ENCODE measurements at places on chromosomes 6 and 20.

GRCh38 chr20:59938696-59939051 lies 1.4 kb downstream of the PPP1R3D start:
- DNase-seq: no peak

- DNase-seq: no peak
Measured at GRCh38 chr6:54044059-54044458, 67.2 kb upstream of the MLIP start.

DNA sequence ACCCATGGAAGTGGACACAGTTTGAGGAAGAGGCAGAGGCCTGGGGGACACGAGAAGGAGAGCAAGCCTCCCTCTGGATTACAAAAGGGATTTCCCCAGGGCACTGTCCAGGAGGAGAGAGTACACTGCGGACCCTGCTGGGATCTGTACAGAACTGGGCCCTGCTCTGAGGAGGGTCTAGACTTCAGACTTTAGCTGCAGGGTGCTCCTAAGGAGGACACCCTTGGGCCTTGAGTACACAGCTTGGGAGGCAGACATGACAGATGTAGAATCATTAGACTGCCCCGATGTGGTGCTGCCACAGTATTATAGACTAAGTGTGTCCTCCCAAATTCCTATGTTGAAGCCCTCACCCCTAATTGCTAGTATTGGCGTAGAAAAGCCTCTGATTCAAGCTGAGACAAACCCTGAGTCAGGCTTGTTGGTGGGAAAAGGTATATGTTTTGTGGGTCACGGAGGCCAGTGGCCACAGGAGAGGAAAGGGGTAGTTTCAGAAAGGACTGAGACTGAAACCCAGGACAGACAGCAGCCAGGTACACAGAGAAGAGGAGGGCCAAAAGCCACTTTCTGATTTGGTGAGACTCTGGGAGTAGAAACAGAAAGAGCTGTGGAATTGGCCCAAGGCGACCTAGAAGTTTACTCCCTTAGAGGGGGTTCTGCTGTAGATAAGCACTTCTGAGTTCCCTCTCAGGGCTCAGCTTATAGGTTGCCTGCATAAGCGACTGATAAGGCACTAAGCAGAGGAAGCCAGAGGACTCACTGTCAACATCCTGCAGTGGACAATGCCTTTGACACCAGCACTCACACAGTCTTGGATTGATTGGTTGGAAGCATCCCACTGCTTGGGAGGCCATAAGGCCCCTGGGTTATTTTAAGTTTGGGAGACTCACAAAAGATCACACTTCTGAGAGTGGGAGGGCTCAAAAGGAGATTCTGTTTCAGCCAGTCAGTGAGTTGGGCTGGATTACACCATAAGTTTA lies 16.5 kb upstream of the SH3BGRL2 start:
- DNase-seq: no peak

DNA sequence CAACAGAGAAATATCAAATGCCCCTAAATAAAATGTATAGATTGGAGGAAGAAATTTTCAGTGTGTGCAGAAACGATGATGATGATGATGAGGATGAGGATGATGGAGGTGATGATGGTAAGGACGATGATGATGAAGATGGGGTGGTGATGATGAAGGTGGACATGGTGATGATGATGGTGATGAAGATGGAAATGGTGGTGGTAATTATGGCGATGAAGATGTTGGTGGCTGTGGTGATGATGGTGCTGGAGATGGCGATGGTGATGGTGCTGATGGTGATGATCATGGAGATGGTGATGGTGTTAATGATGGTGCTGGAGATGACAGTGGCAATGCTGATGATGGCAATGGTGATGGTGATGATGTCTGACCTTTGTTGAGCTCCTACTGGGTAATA lies 141.2 kb downstream of the DHX35 start:
- DNase-seq: no peak

DNA sequence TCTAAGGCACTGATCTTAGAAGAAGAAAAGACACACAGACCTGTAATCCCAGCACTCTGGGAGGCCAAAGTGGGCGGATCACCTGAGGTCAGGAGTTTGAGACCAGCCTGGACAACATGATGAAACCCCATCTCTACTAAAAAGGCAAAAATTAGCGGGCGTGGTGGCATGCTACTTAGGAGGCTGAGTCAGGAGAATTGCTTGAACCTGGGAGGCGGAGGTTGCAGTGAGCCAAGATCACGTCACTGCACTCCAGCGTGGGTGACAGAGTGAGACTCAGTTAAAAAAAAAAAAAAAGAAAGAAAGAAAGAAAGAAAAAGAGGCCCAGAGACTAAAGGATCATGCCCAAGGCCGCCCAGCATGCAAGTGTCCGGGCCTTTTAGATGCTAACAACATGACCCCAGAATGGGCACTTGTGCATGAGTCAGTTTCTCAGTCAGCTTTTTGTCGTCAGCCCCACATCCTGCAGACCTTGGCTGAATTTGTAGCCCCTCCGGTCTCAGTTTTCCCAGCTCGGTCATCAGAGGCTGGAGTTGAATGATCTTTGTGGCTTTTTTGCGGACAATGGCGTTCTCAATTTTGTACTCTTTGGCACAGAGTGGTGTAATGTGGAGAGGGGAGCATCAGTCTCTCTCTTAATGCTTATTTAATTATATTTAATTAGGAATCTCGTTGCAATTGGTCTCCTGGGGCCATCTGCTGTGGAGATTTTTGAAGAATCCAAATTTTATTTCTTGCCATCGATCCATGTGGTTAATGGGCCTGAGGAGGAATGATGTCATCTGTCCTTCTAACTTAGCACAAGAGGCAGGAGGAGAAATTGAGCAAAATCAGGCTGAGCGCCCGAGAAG lies 30.6 kb upstream of the APCDD1L start:
- no peak for DNase-seq

GRCh38 chr6:80638213-80639055 lies 532.0 kb downstream of the BCKDHB start:
- DNase-seq: no peak

All from stimulated activated CD8-positive, alpha-beta memory T cell treated with anti-CD3 and anti-CD28 coated beads, Interleukin-15, amount 100 ng/mL, for 24 hours (primary cell).